ENCODE measurements at places on chromosomes 12 and 14.

DNA sequence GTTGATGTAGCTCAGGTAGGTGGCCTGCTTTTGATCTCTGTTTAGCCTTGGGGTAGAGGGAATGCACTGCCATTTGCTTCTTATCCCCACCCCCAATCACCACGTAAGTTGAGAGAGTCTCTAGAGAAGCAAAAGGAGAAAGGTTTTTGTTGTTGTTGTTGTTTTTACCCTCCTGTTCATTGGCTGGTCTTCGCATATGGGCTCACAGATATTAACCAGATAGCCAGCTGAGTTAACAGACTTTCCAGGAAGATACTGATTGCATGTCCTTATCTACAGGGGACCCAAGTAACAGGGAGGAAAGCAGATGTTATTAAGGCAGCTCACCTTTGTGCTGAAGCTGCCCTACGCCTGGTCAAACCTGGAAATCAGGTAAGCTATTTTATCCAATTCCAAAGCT lies 2.9 kb downstream of the PA2G4 start:
- DNase-seq = no peak

- no peak for DNase-seq
These were observed 54.1 kb downstream of the MAP1LC3B2 start for GRCh38 chr12:116613256-116613655.

DNA sequence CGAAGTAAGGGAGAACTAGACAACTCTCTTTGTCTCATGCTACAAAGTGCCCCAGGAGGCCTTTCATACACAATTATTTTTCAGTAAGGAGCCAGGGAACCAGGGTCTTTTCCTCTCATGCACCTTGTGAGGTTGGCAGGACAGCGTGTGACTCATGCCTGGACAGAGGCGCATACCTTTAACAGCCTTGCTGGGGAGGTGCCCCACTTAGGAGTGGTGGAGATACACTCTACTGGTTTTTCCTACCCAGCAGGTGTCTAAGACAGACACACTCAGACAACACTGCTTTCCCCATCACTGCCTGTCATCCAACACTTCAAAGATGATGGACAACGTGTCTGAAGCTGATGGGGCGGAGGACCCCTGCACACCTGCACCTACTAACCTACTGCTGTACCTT lies 49.1 kb downstream of the B4GALNT3 start:
- DNase-seq = no peak

DNA sequence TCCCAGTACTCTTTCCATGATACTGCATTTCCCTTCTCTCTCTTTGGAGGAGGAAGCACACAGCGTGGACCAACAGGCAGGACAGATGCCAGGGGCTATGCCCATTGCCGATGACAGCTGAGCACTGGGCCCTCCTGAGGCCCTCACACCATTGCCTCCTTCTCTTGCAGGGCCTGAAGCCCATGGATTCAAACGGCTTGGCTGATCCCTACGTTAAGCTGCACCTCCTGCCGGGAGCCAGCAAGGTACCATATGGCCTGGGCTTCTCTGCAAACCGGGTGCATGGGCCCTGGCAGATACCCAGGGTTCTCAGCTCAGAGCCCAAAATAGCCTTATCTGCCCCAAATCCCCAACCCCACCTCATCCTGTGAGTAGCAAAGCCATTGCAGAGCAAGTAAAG lies 25.2 kb upstream of the OAS1 start:
- no peak for DNase-seq

DNA sequence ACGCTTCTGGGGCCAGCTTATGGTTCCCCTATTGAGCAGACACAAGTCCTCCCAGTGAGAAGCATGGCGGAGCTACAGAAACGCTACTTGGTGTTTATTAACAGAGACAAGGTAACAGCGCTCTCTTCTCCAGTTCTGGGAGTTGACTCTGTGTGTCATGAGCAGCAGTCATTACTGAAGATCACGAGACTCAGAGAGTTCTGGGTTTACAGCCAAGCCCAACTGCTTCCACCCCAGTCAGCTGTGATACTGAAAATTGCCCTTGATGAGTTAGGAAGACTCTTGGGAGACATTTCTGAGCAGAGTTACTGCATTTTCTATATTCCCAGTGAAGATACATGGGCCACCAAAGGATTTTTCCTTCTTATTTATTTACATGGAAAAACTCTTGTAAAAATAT lies 48.6 kb downstream of the CFAP251 start:
- DNase-seq = no peak

DNA sequence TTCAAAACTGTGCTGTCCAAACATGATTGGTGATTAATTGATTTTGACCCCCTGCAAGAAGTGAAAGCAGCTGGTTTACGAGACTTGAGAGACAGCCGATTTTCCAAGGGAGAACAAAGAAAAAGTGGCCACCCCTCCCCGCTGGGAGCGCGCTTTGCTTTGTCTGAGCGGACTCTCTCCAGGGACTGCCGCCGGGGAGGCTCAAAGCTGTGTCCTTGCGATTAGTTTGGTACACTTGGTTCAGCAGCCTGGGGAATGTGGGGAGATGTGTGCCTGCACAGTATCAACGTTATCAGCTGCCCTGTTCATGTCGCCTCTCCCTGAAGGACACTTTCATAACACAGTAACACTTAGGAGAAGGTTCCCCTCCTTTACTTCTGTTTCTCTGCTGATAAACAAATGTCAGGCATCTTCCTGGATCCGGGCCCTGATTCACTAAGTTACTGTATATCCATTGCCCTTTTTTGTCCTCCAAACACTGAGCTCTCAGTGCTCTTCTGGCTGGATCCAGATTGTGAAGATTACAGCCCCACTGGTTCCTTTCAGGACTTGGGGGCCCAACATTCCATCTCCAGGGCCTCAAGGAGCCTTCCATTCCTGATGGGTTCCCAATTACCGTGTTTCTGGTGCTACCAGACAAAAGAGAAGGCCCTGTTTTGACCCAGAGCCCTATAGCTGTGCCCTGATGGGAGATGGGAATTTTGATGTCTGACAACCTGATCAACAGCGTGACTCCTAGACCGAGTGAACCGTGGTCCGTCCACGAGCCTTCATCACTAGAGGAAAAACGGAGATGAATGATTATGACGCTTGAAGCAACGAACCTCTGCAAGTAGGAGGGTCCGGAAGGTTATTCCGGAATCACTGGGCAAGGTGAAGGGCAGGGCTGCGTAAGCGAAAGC lies 31.7 kb upstream of the TUBA1C start:
- no peak for DNase-seq

All from stimulated activated CD8-positive, alpha-beta memory T cell treated with anti-CD3 and anti-CD28 coated beads, Interleukin-7, amount 100 ng/mL, for 48 hours (primary cell).